ENCODE measurements at places on chromosomes 2 and 18.

GRCh38 chr2:21317131-21317530, 193.4 kb downstream of the TDRD15 start:
- DNase-seq = peak; percentile 51

DNA sequence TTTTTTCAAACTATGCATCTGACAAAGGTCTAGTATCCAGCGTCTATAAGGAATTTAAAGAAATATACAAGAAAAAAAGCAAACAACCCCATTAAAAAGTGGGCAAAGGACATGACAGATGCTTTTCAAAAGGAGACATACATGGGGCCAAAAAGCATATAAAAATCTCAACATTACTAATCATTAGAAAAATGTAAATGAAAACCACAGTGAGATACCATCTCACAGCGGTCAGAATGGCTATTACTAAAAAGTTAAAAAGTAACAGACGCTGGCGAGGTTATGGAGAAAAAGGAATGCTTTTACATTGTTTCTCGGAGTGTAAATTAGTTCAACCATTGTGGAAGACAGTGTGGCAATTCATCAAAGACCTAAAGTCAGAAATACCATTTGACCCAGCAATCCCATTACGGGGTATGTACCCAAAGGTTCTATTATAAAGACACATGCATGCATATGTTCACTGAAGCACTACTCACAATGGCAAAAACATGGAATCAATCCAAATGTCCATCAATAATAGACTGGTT, 643.1 kb upstream of the LRRTM1 start:
- DNase-seq = no peak

DNA sequence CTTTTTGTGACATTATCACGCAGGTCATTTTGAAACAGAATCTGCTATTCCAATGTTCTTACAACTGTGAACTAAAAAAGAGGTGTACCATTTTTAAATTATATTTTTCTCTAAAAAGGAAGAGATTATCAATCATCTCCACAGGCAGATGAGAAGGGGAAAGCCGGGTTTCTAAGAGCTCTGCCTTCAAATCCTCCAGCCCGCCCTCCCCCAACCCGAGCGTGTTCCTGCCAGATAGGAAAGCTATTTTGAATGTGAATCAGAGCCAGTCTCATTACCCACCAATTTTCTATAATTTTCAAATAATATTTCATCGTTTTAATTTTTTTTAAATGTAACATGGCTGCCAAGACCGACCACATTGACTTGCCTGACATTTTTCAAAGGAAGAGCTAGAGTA, 65.9 kb downstream of the KCNF1 start:
- no peak for DNase-seq

GRCh38 chr2:8819194-8819593, 18.2 kb downstream of the KIDINS220 start:
- no peak for DNase-seq

- DNase-seq = no peak
Measured at GRCh38 chr2:76120176-76120575, 409.5 kb upstream of the GCFC2 start.

DNA sequence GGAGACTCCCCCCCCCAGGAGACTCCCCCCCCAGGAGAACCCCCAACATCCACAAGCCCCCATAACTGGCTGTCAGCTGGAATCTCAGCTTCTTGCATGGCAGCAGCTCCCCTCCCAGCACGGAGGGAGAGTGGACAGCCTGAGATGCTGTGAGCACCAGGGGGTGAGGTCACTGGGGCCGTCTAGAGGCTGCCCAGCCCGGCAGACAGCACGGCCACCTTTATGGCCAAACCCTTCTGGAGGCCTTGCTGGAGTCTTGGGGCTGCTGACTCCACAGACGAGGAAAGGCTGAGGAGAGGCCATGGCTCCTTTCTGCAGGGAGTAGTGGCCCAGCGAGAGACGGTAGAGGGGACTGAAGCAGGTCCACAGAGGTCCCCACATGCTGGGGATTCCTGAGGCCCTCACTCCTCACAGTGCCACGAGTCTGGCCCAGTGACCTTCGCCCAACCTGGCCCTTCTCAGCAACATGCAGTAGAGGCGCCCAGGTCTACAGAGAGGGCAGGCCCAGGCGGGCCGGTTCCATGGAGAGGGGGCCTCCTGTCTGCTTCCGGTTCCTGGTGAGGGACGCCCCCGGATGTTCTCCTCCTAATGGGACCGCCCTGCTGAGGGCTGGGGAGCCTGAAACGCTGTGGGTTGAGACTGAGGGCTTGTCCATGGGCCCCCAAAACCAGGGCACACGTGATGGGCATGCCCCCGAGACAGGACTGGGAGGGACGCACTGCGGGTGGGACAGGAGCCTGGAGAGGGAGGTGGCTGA, 122.6 kb upstream of the CTDP1 start:
- no peak for DNase-seq

DNA sequence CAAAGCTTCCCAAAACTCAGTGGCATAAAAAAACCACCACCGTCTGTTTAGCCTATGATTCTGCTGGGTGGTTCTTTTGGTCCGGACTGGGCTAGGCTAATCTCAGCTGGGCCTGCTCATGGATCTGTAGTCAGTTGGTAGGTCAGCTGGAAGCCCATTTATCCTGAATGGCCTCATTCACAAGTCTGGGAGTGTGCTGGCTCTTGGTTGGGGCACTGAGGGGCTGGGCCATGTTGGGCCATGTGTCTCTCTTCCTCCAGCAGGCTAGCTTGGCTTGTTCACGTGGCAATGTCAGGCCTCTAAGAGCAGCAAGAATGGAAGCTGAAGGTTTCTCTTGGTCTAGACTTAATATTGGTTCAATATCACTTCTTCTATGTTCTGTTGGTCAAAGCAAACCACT, 95.7 kb upstream of the HS6ST1 start:
- DNase-seq = no peak

DNA sequence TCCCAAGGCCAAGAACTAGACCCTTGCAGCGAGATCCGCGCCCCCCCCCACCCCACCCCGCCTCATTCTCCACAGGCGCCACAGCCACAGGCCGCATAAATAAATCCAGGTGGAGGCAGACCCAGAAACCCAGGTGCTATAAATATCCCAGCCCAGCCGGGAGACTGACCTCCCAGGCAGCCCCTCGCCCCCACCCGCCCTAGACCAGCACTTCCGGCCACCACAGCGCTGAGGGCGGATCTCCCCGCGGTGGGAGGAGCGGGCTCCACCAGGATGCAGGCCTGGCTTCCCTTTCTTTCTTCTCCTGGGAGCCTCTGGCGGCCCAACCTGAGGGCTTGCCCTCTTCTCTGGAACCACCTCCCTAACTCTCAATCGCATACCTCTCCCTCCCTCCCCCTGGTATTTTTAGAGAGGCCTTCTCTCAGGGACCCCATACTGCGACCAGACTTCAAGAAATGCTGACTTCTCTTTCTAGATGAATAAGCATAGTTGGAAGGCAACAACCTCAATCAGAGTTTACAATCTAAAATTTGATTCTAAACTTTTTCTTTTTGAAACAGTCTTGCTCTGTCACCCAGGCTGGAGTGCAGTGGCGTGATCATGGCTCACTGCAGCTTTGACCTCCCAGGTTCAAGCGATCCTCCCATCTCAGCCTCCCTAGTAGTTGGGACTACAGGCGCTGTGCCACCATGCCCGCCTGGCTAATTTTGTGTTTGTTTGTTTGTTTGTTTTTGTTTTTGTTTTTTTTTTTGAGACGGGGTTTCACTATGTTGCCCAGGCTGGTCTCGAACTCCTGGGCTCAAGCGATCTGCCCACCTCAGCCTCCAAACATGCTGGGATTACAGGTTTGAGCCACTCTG, 55.0 kb downstream of the PKDCC start:
- DNase-seq = no peak

GRCh38 chr2:20365249-20365817, 14.7 kb upstream of the PUM2 start:
- DNase-seq = no peak

GRCh38 chr18:52716973-52717372, 377.0 kb downstream of the DCC start:
- no peak for DNase-seq

DNA sequence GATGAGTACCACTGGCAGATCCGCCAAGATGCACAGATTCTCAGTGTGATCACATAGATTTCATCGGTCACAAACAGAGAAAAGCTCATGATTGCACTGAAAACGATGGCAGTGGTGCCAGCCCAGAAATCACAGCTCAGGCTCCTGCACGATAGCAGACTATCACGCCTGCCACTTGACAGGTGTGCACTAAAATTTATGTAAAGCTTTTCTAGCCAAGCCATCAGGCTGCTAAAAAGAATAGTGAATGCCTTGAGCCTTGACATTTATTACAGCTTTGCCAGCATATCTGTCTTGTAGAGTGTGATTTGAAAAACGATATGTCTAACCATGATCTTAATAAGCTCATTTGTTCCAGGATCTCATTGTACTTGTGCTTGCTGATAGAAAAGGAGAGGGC, 409.5 kb upstream of the CWC22 start:
- no peak for DNase-seq

GRCh38 chr2:108625186-108625827, 91.0 kb downstream of the LIMS1 start:
- DNase-seq = no peak

DNA sequence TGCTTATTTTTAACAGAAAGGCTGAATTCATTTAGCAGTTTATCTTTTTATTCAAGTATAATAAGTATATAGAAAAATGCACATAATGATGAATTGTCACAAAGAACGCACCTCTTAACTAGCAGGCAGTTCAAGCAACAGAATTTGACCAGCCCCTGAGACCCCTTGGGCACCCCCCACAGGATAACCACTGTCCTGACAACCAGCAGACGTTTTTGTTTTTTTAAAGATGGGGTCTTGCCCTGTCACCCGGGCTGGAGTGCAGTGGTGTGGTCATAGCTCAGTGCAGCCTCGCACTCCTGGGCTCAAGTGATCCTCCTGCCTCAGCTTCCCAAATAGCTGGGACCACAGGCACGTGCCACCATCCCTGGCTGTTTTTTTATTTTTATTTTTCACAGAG, 14.0 kb downstream of the PRELID3A start:
- DNase-seq = no peak

GRCh38 chr2:102290594-102290993, 20.8 kb upstream of the IL1RL1 start:
- DNase-seq = no peak

DNA sequence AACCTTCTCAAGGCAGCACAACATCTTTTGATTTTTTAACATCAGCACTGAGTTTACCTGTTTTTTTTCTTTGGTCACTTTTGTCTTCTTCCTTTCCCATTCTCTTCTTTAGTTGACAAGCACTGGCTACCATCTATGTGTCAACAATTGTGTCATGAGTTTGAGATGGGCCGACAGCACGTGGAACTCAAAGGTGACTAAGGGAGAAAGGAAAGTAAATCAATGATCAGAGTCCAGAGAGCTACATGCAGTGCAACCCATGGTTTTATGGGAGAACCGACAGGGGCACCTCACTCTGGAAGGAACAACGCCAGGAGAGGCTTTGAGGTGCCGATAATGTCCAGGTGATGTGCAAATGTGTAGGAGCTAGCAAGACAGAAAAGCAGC, 755.5 kb downstream of the RNF144A start:
- no peak for DNase-seq

DNA sequence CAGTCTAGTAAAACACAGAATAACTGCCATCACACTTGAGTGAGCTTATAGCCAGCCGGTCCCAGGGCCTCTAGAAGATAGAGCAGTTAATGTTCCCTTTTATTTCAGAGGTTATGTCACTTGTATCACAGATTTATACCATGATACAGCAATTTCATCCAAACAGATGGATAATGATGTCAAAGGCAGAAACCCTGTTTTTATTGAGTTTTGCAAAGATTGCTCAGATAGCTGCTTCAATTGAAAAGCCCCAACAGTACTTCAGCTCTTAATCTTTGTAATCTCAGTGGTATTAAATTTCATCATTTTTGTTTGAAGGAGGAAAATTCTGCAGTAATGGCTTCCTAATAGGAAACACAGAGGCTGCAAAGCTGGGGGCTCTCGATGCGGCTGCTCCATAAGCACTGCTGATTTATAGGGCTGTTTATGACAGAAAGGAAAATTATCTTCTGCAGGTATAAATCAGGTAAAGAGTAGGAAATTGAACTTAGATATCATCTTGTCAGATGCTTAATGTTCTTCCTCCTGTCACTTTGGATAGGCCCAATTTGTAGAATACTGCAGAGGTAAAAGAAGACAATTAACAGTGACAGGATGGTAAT, 112.3 kb downstream of the LNPK start:
- peak; percentile 9 for DNase-seq

DNA sequence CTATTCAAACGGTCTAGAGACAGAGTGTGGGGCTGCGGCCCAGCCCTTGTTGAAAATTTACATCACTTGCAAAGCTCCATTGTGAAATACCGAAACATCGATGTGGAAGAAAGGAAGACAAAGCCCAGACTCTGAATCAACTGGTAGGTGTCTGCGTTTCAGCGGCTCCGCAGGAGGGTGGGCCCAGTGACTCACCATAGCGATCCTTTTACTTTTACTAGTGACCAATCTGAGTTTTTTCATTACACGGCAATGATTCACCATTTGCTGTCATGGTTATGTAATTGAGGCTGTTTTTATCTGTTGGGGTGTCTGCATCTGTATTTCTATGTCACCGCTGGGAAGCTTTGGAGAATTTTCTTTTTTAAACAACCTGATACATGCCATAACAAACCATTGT, 66.6 kb upstream of the ODC1 start:
- peak; percentile 46 for DNase-seq

DNA sequence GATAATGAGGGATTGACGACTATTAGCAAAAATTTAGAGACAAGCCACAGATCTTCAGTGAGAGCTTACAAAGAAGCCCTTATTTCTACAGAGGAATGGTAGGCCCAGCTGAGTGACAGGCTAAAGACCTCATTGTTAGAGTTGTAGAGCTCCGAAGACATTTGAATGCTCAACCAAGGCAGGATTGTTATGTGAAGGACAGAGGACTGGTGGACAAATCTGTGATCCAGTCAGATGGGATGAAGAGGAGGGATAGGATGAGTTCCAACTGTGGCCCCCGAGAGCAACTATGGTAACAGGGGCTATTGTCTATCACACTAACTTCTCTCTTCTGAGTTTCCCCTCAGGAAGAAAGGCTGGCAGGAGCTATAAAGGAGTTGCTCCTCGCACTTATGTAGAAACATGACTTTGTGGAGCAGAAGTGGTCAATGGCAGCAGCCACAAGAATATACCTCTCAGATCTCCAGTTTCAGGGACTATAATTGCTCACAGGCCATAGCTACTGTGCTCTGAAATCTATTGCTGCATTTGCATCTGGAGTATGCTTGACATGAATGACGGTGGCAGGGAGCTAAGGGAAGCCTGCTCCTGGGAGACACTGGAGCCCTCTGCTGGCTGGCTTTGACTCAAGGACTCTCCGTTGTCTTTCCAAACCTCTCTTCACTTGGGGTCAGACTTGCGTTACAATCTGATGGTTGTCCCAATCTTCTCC, 50.3 kb upstream of the GREB1L start:
- DNase-seq = peak; percentile 72

DNA sequence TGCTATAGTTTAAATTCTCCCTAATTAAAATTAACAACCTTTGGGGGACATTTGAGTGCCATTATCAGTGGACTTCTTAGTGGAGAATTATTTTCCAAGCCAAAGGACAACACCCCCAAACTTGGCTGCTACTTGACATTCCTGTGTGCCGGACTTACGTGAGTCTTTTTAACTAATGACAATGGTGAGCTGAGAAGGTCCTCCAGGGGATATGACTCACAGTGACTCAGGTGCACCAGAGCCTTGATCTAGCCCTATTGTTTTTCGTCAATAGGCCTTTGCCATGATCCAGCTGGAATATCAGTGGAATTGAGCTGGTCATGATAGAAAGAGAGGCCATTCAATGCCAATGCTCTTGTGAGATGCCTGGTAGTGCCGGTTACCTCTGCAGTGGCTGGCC, 118.1 kb upstream of the CXCR4 start:
- no peak for DNase-seq

Measured in A673 (cell line).